ENCODE measurements at places on chromosomes 13 and 19. TPM values are rescaled to one million over a fixed set of nuclear protein-coding genes. Genes with fewer than 3 reads are reported as not detected.

DNA sequence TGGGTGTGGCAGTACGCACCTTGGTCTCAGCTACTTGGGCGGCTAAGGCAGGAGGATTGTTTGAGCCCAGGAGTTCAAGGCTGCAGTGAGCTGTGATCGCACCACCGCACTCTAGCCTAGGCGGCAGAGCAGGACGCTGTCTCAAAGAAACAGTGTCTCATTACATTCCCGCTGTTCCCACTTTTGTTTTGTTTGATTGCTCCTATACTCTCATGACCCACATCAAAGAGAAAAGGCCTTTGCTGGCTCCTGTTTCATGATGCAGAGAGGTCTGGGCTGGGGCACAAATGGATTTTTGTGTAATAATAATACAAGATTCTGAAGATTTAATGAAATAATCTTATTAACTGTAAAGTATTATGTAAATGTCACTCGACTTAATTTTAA, 85.7 kb downstream of the LACC1 start:
- no peak overlapping the region for H3K27ac ChIP-seq
- no peaks in the 10 kb centered on the region for H3K4me1 ChIP-seq
- no peaks in the 10 kb centered on the region for H3K27me3 ChIP-seq
- no peak overlapping the region for H3K4me3 ChIP-seq

GRCh38 chr13:43003729-43004128, 11.7 kb upstream of the EPSTI1 start:
- H3K4me3 ChIP-seq: no peak overlapping the region
- H3K27ac ChIP-seq: no peak overlapping the region
- no peaks in the 10 kb centered on the region for H3K4me1 ChIP-seq

GRCh38 chr19:18995804-18996241, 37.5 kb downstream of the SUGP2 start:
- H3K27ac ChIP-seq: no peak overlapping the region
- peaks cover 19% of the 10 kb centered on the region for H3K4me1 ChIP-seq
- DNase-seq: no peak
- H3K4me3 ChIP-seq: no peak overlapping the region
- no peaks in the 10 kb centered on the region for H3K27me3 ChIP-seq

- no peak overlapping the region for H3K4me3 ChIP-seq
- DNase-seq: peak; percentile 79
- H3K27ac ChIP-seq: peak overlapping the region; percentile 86
- H3K4me1 ChIP-seq: peaks cover 72% of the 10 kb centered on the region
- H3K27me3 ChIP-seq: no peaks in the 10 kb centered on the region
Observed at GRCh38 chr13:99371956-99372355, 64.8 kb upstream of the GPR183 start.

DNA sequence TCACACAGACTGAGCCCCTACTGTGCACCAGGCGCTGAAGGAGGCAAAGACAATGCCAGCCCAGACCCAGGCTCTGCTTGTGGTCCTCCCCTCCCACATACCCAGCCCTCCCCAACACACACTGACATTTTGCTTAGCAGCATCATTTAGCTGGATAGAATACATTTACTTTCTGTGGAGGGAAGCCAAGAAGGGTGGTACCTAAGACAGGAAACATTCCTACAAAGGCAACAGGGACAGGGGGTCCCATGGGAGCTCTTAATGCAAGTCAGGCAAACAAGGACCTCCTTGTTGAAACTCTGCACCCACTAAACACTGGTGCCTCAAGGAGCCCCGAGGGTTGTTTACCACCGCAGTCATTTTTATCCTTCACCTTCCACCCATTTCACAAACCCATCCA, 77.0 kb upstream of the ZNF507 start:
- H3K27ac ChIP-seq: no peak overlapping the region
- H3K4me1 ChIP-seq: no peaks in the 10 kb centered on the region
- no peak overlapping the region for H3K4me3 ChIP-seq
- no peak for DNase-seq

DNA sequence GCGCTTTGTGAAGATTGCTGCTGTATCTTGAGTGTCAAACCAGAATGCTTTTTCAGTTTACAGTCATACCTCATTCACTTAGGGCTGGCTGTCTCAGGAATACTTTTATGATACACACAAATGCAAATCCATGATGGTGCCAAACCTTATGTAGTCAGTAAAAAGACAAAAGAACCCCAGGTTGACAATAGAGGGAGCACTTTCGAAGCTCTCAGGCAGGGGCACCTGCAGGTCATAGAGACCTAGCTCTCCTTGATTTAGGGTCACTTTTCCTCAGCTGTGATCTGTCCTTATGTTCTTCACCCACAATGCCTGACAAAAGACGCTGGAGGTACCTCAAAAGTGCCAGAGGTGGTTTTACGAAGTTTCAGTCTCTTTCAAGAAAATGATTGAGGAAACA, 172.2 kb downstream of the DNAJC15 start:
- no peak for DNase-seq
- no peaks in the 10 kb centered on the region for H3K4me1 ChIP-seq
- no peak overlapping the region for H3K27ac ChIP-seq
- no peak overlapping the region for H3K4me3 ChIP-seq

DNA sequence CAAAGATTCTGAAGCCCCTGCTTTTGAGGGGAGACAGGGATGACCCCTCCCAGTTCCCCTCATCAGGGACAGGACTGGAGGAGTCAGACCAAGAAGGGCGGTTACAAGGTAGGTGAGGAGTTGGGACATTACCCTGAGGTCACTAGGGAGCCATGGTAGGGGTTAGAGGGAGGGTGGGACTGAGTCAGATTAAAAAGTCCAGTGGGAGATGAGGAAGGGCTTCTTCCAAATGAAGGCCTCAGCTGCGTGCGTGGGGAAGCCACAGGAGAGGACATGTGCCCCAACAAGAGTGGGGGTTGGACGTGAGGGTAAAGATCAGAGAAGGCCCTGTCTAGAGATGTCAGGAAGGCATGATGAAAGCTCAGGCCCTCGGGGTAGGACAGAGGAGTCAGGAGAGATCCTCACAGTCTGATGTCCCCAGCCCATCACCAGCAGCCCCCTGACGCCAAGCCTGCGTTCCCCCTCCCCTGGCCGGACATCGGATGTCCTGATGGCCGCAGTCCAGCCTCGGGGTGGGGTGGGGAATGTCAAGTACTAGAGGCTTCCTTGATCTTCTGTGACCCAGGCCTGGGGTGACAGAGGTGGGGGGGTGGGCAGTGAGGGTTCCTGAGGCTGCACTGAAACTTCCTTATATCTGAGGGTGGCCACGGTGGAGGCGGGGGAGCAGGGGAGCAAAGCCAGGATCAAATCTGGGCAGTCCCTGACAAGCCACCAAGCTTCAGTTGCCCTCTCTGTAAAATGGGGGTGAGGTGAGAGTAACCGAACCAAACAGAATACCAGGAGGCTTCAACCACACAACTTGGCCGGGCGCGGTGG, 6.5 kb upstream of the MFSD12 start:
- H3K4me3 ChIP-seq: no peak overlapping the region
- H3K27ac ChIP-seq: no peak overlapping the region
- H3K27me3 ChIP-seq: no peaks in the 10 kb centered on the region
- H3K4me1 ChIP-seq: no peaks in the 10 kb centered on the region
- DNase-seq: no peak
- no peaks in the 10 kb centered on the region for H3K36me3 ChIP-seq

DNA sequence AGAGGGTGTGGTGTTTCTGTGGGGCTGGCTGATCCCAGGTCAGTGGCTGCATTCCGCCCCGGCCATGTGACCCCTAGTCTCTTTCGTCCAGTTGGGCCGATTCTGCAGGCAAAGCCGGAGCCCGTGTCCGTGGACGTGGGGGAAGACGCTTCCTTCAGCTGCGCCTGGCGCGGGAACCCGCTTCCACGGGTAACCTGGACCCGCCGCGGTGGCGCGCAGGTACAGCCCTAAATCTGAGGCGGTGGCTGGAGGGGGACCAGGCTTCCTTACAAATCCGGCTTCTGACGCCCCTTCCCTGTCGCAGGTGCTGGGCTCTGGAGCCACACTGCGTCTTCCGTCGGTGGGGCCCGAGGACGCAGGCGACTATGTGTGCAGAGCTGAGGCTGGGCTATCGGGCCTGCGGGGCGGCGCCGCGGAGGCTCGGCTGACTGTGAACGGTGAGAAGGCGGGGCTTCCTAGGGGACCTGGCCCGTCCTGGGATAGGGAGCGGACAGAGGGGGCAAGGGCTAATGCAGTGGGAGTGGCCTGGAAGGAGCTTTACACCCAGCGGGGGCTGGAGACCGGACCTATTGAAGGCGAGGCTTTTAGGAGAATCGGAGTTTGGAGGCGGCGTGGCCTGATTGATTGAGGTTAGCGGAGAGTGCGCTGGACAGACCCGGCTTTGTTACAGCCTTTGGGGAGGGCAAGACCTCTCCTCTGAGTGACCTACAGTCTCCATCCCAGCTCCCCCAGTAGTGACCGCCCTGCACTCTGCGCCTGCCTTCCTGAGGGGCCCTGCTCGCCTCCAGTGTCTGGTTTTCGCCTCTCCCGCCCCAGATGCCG, 4.3 kb downstream of the KIRREL2 start:
- H3K4me3 ChIP-seq: no peak overlapping the region
- DNase-seq: no peak
- H3K4me1 ChIP-seq: peaks cover 21% of the 10 kb centered on the region
- no peaks in the 10 kb centered on the region for H3K36me3 ChIP-seq
- H3K27ac ChIP-seq: no peak overlapping the region

Gene CARS2
- 50.2 TPM for total RNA-seq

Gene TRPM4
- total RNA-seq: not detected

Gene THSD1
- total RNA-seq: 0.53 TPM
